Endothelial cell (in vitro differentiated cells): ENCODE measurements at places on chromosomes 11 and 22. TPM values are rescaled to one million over a fixed set of nuclear protein-coding genes. Genes with fewer than 3 reads are reported as not detected.

- H3K4me1 ChIP-seq: peaks cover 43% of the 10 kb centered on the region
- no peaks in the 10 kb centered on the region for H3K36me3 ChIP-seq
- H3K27me3 ChIP-seq: peaks cover 37% of the 10 kb centered on the region
- peak overlapping the region; percentile 30 for H3K27ac ChIP-seq
- peak overlapping the region; percentile 88 for H3K4me3 ChIP-seq
These were observed 1.2 kb downstream of the FAM89B start for GRCh38 chr11:65573391-65574079.

DNA sequence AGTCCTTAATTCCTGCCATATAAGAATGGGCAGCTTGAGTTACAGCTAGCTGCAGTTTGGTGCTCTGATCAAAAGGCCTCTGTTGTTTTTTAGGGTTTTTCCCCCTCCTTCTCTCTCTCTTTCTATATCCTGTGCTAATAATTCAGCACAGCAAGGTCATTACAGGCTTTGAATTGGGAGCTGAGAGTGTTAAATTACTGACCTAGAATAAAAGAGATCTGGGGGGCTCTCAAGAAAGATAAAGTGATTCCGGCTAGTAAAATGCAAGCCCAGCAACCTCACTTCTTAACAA, 84.9 kb downstream of the CSTPP1 start:
- DNase-seq: no peak
- H3K4me3 ChIP-seq: no peak overlapping the region
- H3K27ac ChIP-seq: no peak overlapping the region
- H3K36me3 ChIP-seq: no peaks in the 10 kb centered on the region
- no peaks in the 10 kb centered on the region for H3K27me3 ChIP-seq

GRCh38 chr11:7611411-7611810, 61.9 kb downstream of the CYB5R2 start:
- peaks cover 3% of the 10 kb centered on the region for H3K36me3 ChIP-seq
- H3K27ac ChIP-seq: peak overlapping the region; percentile 53
- DNase-seq: no peak
- H3K4me3 ChIP-seq: no peak overlapping the region
- peaks cover 8% of the 10 kb centered on the region for H3K4me1 ChIP-seq
- peaks cover 7% of the 10 kb centered on the region for H3K27me3 ChIP-seq

- no peaks in the 10 kb centered on the region for H3K4me1 ChIP-seq
- H3K36me3 ChIP-seq: peaks cover 5% of the 10 kb centered on the region
- no peak for DNase-seq
- H3K27me3 ChIP-seq: peaks cover 5% of the 10 kb centered on the region
These were observed 6.7 kb downstream of the OR5AN1 start for GRCh38 chr11:59365232-59366018.

DNA sequence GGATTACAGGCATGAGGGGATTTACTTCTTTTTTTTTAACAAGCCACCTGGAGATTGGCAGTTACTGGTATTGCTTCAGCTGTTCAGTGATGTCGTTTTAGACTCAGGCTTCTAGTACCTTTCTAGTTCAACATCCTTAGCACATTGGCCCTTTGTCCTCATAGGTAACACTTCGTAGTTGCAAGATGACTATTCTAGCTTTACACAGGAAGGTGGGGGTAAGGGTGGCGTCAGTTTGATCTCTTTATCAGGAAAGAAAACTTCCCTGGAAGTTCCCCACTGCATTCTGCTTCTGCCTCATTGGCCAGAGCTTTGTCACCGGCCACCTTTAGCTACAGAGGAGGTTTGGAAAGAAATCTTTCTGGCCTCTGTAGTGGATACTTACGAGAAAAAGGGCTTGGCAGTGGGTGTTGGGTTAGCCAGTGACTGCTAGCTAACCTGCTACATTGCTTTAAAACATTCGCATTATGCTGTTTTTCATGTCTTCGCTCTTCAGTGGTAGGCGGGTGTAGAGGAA, 40.7 kb downstream of the SFI1 start:
- H3K27ac ChIP-seq: peak overlapping the region; percentile 31
- peaks cover 4% of the 10 kb centered on the region for H3K36me3 ChIP-seq
- DNase-seq: no peak

DNA sequence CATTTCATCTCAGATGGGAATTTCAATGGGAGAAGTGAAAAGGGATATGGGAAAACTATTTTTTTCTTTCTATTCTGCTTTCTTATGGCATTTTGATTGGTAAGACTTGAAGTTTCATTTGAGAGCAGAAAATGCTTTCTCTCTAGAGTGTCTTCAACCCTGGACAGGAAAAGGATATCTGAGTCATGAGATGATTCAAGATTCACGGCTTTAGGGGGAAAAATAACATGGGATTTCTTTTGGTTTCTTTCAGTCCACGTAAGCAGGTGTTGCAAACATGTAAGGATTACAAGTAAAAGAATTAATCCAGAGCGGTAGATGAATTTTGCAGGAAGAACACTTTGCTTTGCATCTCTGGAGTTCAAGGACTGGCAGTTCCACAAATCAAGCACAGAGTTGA, 1001.0 kb upstream of the TENM4 start:
- no peaks in the 10 kb centered on the region for H3K27me3 ChIP-seq
- H3K27ac ChIP-seq: no peak overlapping the region
- no peaks in the 10 kb centered on the region for H3K4me1 ChIP-seq
- DNase-seq: no peak
- H3K4me3 ChIP-seq: no peak overlapping the region
- no peaks in the 10 kb centered on the region for H3K36me3 ChIP-seq

DNA sequence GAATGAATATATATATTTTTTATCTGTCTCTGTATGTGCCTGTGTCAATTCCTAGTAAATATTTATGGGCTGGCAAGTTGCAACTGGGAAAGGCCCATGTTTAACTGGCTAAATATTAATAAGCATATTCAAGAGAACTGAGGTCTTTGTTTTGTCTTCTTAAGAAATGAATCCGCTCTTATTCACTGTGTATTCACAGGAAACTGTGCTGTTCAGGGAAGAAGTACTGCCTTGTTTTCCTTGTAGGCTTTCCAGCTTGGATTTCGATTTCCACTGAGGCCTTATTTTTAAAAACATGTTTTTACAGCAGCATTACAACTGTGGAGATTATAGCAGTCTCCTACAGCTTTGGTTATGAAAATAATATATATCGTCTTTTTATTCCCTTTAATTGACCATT, 64.7 kb downstream of the LDLRAD3 start:
- peaks cover 10% of the 10 kb centered on the region for H3K4me1 ChIP-seq
- H3K36me3 ChIP-seq: peaks cover 14% of the 10 kb centered on the region
- no peak for DNase-seq
- H3K4me3 ChIP-seq: no peak overlapping the region
- peaks cover 3% of the 10 kb centered on the region for H3K27me3 ChIP-seq

DNA sequence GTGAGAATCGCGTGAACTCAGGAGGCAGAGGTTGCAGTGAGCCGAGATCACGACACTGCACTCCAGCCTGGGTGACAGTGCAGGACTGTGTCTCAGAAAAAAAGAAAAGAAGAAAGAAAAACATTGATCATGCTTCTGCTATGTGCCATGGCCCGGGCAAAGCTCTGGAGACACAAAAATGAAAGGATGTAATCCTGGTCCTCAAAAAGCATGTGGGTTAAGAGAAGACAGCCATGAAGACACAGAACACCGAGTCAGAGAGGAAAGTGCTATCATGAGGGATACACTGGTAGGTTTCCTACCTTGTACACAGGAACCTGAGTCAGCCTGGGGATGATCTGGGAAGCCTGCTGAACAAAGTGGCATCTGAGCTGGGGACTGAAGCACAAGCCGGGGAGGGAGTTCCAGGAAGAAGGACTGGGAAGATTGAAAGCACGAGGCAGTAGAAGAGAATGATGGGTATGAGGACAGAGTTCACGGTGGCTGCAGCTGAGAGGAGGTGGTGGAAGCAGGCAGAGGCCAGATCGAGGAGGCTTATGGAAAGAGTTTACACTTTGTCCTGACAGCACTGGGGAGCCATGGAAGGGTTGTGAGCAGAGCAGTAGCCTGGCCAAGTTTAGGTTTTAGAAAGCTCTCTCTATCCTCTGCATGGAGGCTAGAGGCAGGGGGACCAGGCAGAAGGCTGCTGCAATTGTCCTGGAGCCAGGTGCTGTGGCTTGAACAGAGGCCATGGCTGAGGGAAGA, 9.9 kb upstream of the MAFF start:
- DNase-seq: no peak
- H3K36me3 ChIP-seq: no peaks in the 10 kb centered on the region
- H3K27me3 ChIP-seq: peaks cover 6% of the 10 kb centered on the region
- no peak overlapping the region for H3K4me3 ChIP-seq
- no peak overlapping the region for H3K27ac ChIP-seq

The SCGB1D1 gene
- not detected for total RNA-seq
